Hippocampal formation (tissue), 2 donors: ENCODE measurements at places on chromosomes 12 and 14.

GRCh38 chr14:36717363-36717762, 55.7 kb downstream of the PAX9 start:
- DNase-seq = no peak

- no peak for DNase-seq
These were observed 299.3 kb downstream of the BCAT1 start for GRCh38 chr12:24649634-24650033.

DNA sequence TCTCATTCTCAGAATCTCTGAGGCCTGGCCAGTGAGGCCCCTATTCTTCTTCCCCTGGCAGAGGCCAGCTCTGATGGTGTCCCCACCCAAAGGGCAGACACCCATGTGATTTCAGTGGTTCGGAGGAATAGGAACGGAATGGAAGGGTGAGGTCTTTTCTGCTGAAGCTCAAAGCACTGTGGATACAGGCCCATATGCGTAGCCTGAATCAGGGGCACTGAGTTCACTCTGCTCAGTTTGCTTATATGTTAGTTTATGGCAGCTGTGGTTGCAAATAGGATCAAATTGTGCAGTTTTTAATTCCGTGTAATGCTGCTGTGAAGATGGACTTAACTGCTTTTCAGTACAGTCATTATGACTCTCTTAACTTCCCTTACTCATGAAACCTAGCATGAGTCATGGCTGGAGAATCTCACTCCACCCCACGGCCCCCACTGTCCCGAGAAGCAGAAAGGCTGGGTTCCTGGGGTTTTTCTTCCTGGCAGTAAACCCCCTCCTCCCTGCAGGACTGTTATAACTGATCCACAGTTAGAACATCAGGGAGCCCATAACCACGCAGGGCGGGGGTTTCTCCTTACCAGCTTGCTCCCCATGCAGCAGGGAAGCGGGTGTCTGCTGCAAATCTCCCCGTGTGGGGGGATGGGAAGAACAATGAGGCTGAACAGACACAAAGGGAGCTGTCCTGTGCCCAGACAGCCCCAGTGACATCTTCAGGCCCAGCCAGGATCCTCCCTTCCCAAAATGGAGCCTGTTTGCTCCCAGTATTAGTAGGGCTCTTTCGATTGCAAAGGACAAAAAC, 122.7 kb downstream of the SLC38A6 start:
- DNase-seq = no peak

DNA sequence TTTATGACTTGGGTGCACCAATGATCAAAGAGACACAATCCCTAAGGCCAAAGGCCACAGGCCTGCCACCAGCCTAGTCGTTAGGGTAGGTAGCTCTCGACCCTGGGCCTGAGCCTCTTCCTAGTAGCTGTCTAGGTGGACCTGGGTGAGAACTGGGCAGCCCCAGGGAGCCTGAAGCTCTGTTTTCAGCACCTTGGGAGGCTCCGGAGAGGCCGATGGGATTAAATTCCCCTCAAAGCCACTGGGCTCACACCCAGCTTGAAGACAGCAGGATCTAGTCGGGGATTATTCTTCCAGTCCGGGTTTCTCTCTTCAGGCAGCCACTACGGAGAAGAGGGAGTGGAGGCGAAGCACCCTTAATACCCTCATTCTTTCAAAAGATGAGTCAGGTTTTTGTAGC, 79.8 kb downstream of the TMEM260 start:
- no peak for DNase-seq

GRCh38 chr14:96051231-96051630, 12.1 kb downstream of the C14orf132 start:
- DNase-seq = no peak
